ENCODE measurements at places on chromosomes 13 and 19.
A peak's percentile ranks its signal among the peaks of the same experiment; 100 is the strongest.

GRCh38 chr13:23418776-23419683 lies 14.5 kb downstream of the SACS start:
- DNase-seq, result peak; percentile 22

DNA sequence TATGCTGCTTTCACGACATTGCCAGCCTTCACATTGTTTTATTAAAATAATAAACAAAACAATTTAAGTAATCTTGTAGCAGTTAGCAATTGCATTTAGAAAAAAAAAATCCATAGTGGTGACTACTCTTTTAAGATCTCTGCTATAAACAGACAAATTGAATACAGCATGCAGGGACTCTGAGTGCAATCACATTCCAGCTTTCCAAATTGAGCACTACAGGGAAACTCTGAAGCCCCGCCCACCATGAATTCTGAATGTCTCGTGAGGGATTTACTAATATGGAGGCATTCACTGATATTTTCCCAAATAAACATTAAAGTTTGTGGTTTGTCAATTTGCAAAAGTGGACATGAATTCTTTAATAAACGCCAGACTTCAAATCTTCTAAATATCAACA lies 698.8 kb downstream of the LIG4 start:
- DNase-seq, result peak; percentile 14

GRCh38 chr19:50315773-50316448 lies 13.3 kb downstream of the KCNC3 start:
- no peak for DNase-seq

- peak; percentile 46 for DNase-seq
These were observed 4.1 kb upstream of the CIRBP start for GRCh38 chr19:1264801-1265614.

DNA sequence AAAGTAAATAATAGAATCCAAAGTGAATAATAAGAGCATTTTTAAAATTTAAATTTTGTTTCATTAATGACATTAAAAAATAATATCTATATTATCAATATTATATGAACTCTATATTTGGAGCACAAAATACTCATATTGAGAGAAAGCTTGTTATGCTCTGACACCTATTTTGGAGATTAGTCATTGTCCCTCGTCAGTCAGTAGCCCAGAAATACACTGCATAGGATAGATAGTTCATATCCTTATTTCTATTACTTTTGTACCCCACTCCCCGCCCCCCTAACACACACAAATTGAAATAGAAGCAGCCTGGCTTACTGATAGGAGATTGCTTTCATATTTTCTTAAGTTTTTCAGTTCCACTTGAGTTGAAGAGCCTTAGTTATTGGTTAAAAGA lies 652.8 kb downstream of the PCDH9 start:
- DNase-seq, result no peak

DNA sequence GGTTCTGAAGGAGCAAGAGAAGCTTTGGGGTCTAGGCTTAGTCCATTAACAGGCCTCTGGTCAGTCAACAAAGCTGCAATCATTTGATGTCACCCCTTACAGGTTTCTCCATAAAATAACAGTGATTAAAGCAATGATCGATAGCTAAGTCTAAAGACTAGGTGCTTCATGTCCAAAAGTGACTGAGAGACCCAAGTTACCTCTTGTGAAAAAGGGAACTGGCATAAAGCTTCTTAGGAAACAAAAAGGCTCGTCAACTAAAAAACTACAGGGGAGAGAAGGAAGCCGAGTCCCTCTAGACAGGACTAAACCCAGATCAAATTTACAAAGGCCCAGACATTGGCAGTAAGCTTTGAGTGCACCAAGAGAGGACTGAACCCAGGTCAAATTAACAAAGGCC lies 2.2 kb downstream of the DCUN1D2 start:
- DNase-seq, result no peak

- peak; percentile 30 for DNase-seq
These were observed 752.5 kb upstream of the SLITRK5 start for GRCh38 chr13:86918682-86919081.

DNA sequence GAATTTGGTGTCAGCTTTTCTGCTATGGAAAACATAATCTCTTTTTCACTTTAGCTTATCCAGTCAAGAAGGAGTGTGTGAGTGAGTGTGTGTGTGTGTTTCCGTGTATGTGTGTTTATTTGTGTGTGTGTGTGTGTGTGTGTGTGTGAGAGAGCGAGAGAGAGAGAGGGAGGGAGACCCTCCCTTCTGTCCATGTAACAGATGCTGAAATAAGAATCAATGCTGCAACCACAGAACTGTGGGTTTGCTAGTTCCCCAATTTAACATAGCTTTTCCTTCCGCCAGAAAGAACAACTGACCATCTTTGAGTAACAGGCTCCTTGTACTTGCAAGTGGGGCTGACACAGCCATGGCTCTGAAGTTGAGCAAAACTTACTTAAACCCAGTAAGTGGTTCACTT lies 5.2 kb downstream of the LCP1 start:
- DNase-seq, result no peak

DNA sequence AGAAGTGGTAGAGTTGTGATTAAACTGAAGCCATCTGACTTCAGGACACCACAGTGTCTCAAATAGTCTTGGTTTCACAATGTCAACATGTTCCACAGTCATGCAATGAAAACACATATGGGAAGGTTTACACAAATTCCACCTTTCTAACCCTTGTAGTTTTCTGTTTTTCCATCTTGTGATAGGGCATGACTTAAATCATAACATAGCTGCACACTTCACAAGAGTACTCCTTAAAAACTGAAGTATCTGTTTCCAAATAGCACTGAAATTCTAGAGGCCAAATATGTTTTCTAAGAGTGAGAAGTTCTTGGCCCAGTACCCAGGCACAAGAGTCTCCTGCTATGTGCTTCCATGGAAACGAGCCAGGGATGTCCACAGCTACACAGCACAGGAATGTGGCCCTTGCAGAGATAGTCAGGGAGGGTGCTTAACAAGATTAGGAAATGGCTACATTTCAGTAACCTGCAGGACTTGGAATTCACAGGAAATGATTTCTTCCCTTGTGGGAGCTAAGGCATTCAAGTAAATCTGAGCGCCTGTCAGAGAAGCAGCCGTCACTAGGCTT lies 269.1 kb downstream of the NDFIP2 start:
- DNase-seq, result no peak

GRCh38 chr19:50897191-50897607 lies 14.0 kb downstream of the KLK4 start:
- DNase-seq, result no peak

DNA sequence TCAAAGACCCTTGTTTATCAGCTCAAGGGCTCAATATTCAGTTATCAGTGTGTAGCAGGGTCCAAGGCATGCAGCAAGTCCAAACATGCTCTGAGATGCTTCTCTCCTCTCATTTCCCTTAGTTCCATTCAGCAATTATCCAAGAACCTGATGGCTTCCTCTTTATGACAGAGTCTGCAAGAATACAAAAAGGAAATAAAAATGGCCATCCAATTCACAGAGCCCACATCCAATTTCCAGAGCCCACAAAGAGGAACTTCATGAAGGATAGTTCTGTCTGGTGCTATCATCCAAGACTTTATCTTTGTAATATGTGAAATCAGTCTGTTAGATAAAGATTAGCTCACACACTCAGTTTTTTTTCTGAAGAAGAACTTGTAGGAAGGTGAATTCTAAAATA lies 217.2 kb downstream of the LACC1 start:
- DNase-seq, result no peak

DNA sequence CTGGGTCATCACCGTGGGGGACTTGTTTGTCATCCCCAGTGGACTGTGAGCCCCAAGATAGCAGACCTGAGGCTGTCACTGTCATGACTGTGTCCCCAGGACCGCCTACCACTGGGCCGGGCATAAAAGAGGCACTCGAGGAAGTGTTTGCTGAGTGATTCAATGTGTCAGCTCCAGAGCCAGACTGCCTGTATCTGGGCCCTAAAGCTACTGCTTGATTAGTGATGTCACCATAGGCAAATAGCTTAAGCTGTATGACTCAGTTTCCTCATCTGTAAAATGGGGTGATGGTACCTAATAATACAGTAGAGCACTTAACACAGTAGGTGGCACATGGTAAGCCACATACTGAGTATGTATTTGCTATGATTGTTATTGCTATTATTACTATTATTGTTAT lies 11.2 kb upstream of the CEACAM19 start:
- no peak for DNase-seq

- DNase-seq, result peak; percentile 41
These were observed 7.0 kb downstream of the HRC start for GRCh38 chr19:49148044-49148682.

DNA sequence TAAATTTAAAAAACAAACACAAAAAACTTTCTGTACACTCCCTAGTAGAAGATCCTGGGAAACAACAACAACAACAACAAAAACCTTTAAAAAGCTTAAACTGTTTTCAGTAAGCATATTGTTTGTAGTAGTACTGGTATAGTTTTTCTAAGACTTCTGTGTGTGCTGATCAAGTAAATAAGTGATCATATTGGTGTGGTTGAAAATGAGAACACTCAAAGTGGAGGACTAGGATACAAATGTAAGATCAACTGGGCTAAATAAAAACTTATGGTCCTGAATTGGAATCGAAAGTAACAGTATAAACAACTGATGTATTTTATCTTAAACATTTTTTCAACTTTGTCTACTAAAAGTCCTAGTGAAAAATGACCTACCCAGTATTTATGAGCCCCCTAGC lies 135.5 kb downstream of the FOXO1 start:
- DNase-seq, result no peak

DNA sequence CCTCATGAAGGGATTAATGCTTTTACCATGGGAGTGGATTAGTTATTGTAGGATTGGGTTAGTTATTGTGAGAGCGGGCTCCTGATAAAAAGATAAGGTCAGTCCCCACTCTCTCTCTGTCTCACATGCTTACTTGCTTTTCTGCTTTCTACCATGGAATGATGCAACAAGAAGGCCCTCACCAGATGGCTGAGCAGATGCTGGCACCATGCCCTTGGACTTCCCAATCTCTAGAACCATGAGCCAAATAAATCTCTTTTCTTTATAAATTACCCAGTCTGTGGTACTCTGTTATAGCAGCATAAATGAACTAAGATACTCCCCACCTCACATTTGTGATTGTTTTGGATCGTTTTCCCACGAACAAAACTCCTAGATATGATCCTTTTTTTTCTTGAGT lies 353.8 kb downstream of the DNAJC15 start:
- DNase-seq, result peak; percentile 36

GRCh38 chr13:49246850-49247642 lies 679 bp upstream of the CDADC1 start:
- no peak for DNase-seq

DNA sequence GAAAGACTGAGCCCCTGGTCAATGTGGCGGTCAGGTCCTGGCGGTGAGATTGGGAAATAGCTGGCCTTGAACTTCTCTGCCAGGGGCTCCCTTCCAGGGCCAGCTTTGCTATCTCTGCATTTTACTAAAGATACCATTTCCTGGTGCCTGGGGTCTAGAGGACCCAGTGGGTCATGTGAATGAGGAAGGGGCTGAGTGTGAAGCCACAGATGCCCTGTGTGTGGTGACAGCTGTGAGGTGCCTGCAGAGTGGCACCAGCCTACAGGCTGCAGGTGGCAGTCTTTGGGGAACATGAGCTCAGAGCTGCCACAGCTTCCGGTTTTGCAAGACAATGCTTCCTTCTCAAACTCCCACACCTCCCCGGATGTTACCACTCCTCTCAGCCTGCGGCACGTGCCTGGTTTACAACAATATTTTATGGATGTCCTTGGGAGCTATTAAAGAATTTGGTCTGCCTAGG lies 5.2 kb upstream of the MLNR start:
- DNase-seq, result no peak

DNA sequence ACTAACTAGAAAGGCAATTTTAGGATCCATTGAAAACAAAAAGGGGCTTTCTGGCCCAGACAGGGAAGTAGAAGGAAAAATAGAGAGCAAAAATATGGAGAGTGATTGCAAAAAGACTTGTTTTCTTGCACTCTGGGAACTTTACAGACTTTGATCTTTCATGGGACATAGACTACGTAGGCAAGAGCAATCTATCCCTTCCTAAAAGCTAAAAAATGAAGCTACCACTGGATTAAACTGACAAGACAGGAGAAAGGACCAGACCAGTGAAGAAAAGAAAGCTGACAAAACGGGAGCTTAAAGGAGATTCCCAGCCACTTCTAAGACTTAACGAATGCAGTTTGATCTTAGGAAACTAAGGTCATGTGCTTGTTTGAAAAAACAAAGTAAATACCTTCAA lies 524.5 kb downstream of the KLF5 start:
- DNase-seq, result no peak

DNA sequence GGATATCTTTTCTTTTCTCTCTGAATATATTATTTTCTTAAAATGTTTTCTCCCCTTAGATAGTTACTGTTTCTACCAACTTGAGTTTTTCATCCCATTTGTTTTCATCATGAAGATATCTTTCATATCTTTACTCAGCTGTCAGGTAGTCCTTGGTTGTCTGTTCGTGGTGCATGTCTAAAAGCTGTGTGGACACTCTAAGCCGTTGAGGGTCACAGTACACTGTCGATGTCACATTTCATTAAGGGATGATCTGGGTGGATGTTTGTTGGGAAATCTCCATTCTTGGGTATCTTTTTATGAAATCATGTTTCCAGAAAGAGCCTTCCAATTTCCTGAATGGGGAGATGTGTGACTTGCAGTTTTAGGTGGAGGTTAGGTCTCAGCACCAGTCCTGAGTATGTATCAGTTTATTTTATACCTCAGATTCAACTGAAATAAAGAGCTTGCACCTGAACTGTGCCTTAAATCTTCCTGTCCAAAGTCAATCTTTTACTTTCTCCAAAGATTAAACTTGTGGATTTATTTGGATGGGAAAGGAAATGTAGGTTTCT lies 23.2 kb downstream of the ZMYM2 start:
- DNase-seq, result no peak

GRCh38 chr19:39203372-39204341 lies at the start of gene SYCN:
Gene SYCN (minus strand): TSS chr19:39204263. CDS start chr19:39204254, 9 bp downstream.
- DNase-seq, result no peak

- no peak for DNase-seq
These were observed 33.0 kb downstream of the CYP4F2 start for GRCh38 chr19:15864824-15865223.

DNA sequence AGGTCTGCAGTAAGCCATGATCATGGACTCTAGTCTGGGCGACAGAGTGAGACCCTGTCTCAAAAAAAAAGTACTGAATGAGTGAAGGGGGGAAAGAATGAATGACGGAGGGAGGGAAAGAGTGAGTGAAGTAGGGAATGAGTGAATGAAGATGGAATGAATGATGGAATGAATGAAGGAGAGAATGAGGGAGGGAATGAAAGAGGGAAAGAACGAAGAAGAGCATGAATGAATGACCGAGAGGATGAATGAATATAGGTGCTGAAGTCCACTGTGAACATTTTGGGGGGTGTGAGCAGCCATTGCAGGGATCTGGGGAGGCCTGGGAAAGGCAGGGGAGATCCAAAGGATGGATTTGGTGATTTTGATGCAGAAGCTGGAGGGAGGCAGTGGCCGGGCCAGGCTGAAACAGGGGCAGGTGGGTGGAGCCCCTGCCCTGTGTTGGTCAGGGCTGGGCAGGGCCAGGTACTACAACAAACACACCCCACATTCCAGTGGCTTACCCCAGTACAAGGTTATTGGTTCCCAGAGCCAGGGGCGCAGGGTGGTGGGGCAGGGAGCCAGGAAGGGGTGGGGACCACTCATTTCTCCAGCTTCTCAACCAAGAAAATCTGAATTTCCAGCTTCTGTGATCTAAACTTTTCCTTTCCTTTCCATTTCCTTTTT lies 14.3 kb downstream of the SLC27A1 start:
- no peak for DNase-seq

Data from NCI-H82 (cell line).